AG09309 (cell line): ENCODE measurements at places on chromosomes 3 and 15.

DNA sequence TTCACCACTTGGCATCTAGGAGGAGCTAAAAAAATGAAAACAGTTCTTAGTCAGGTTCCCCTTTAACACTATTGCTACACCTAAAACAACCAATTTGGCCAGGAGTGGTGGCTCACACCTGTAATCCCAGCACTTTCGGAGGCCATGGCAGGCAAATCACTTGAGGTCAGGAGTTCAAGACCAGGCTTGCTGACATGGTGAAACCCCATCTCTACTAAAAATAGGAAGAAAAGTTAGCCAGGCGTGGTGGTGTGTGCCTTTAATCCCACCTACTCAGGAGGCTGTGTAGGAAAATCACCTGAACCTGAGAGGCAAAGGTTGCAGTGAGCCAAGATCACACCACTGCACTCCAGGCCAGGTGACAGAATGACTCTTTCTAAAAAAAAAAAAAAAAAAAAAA is 124.1 kb downstream of the DGKG start:
- DNase-seq: no peak

- DNase-seq: no peak
Measured at GRCh38 chr15:59237924-59238331, 31.3 kb downstream of the LDHAL6B start.

DNA sequence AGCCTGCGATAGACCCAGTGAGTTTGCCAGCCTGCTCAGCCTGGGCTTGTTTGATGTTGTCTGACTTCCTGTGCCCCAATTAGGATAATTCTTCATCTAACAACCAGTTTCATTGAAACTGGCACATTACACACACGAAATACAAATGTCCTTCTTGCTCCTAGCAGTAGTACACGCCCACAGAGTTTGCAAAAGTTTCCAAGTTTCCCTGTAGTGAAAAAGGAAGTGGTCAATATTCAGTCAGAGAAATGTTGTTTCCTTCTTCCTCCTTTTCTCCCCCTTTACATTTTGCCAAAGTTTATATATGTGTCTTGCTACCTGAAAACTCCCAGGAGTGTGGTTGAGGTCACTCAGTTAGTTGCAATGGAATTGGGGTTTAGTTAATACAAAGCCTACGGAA is 58.4 kb upstream of the LRTM1 start:
- DNase-seq: no peak

GRCh38 chr3:181694805-181695660 is 16.7 kb upstream of the SOX2 start:
- DNase-seq: no peak

DNA sequence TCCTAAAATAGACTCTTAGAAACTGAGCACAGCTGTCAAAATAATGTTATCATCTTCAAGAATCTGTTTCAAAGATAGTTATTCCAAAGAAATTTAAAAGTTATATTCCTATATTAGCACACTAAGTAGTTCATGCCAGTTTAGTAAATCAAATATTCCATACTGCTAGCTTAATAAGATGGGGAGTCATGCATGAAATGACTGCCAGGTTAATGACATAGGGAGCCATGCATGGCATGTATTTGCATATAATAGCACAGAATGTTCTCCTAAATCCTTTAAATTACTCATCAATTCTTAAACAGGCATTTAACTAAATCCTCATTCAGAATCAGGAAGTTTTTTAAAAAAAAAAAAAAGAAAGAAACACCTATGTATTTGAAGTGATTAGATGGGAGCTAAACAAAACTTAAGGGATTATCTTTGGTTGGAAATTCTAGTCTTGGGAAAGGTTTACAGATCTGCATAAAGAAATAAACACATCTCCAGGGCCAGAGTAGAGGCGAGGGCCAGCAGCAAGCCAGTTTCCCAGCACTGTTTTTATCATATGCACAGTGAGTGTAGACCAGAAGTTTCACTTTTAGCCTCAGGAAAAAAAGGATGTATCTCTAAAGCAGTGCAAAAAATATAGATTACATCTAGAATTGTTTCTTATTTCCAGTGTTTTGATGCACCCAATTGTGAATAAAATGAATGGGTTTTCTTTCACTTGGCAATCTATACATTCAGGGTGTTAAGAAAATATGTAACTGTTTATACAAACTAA is 366.4 kb upstream of the AGTR1 start:
- DNase-seq: no peak

DNA sequence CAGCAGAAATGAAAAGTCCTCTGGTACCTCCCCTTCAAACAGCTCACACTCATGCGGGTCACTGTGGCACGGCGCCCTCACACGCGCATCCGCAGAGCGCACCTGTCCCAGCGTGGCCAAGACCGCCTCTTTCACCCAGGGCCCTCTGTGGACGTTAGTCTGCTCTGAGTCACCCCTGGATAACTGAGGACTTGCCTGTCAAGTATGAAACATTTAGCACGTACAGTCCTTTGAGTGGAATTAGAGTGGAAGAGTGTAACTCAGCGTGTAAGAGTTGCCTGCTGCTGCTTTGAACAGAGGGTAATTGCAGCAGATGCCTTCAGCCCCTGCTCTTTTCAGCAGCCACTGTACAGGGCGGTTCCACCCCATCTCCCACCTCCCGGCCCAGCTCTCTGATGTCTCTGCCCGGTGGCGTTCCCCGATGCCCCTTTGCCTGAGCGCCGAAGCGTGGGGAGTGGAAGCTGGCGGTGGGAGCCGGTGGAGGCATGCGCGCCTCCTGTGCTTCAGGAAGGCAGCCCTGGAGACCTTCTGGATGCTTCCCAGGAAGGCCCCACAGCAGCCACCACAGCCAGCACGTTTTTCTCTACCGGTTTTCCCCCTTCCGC is 23.0 kb downstream of the CPN2 start:
- DNase-seq: no peak

GRCh38 chr3:15903759-15904720 is 106.3 kb upstream of the ANKRD28 start:
- no peak for DNase-seq

DNA sequence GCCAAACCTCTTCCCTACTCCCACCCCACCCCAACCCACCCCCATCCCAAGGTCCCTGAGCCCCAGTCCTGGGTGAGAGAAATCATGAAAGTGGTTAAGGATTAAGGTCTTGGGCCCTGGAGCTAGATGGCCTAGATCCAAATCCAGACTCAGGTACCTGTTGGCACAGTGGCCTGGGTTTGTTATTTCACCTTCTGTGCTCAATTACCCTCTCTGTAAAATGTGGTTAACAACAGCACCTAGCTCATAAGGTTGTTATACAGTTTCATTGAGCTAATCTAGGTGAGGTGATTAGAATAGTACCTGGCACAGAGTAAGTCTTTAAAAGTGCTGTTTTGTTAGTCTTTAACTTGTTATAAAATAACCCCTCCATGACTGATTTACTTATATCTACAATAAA is 6.4 kb upstream of the SNUPN start:
- no peak for DNase-seq

DNA sequence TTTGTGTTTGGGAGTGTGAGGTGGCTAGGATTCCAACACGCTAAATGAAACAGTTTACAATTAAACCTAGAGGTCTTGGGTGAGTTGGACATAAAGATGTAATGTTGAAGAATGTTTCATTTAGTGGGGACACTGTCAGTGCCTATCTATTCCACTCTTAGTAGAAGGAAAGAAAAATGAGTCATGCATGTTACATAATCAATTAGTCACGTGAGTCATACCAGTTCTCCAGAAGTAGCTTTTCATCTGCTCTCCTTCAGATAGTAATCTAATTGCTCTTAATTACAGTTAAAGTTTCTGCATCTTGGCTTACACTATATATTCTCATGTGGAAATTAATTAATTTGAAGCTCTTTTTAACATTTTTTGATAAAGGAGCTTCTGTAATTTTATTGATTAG is 115.7 kb upstream of the P2RY1 start:
- no peak for DNase-seq

GRCh38 chr15:55775316-55775715 is 32.4 kb upstream of the PRTG start:
- DNase-seq: peak; percentile 31

DNA sequence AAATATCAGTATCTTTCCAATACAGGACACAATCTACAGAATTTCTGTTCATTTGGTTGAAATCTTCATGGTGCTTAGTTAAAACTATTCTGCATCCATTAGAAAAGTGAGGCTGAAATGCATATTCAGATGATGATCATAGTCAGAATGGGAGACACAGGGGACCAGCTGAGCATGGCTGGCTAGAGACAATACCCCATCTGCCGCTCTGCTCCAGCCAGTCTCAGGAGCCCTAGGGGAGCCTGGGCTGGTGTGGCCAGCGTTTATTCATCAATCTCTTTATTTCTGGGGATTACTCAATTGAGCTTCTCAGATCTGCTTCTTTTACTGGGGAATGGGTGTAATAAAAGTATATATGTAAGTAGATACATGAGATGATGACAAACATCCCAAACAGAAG is 470.9 kb upstream of the CDIN1 start:
- no peak for DNase-seq

DNA sequence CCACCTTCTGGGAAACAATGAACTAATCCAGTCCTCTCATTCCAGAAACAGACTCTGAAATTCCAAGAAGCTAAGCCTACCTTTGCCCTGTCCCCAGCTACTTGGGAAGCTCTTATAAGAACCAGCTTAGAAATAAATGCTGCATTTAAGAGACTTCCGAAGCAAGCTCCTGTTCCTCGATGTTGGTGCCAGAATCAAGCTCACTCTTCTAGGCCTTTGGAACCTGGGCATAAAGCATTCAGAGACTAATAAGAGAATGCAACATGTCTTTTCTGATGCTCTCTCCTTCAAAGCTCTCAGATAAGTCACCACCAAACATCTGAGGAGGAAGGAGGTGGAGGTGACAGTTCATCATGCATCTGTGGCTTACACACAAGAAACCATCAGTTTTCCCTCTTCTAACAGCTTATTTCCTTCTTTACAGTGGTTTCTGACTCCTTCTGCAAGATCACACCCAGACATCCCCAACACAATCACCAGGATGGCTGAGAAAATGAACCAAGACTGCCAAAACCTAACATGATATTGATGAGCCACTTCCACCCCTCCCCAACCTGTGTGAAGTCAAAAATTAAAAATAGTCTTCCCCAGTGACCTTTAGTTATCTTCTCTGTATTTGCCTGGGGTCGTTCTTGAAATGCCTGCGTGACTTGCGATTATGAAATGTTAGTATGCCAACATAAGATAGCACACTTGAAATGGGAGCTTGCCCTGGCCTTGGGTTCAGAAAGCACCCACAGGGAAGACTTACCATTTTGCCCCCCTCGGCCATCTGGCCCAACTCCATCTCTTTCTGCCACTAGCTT is 11.5 kb downstream of the ARHGEF3 start:
- no peak for DNase-seq

- DNase-seq: no peak
Measured at GRCh38 chr15:47754312-47754711, 37.0 kb downstream of the SEMA6D start.

DNA sequence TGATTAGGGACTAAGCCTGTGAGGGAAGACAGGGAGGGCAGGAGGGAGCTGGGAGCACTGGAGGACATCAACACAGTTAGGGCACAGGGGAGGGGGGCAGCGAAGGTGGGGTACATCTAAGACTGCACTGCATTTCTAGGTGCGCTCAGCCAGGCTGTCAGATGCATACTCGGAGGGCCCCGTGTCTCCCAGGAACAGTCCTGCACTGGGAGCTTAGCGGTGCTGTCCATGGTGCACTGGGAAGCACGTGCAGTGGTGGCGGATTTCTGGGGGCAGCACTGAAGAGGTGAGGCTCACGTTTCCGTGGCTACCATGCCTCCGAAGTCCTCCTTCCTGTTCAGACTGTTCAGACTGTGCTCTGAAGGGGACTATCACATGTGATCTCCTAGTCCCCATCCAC is 54.4 kb downstream of the ROPN1B start:
- no peak for DNase-seq

DNA sequence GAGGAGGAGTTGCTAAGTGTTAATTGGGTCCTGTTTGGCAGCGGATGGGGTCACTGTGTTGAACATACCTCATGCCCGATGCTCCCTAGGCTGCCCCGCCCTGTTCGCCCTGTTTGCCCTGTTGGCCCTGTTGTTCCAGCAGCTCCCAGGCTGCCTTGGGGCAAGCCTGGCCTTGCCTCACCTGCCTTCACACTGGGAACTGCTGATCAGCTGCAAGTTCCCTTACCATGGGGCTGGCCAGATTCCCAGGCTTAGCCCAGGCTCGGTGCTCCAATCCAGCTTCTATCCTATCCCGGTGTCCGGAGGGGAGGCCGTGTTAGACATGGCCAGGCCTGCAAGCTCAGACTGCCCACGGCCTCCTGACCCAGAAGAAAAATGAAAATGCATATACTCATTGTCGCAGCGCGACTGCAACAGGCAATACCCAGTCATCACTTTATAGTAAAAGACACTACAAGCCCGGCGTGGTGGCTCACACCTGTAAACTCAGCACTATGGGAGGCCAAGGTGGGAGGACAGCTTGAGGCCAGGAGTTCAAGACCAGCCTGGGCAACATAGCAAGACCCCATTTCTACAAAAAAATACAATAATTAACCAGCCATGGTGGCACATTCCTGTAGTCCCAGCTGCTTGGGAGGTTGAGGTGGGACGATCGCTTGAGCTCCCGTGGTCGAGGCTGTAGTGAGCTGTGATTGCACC is 42.9 kb upstream of the ZNF710 start:
- DNase-seq: no peak

- no peak for DNase-seq
Measured at GRCh38 chr15:99182791-99183190, 66.6 kb downstream of the TTC23 start.

DNA sequence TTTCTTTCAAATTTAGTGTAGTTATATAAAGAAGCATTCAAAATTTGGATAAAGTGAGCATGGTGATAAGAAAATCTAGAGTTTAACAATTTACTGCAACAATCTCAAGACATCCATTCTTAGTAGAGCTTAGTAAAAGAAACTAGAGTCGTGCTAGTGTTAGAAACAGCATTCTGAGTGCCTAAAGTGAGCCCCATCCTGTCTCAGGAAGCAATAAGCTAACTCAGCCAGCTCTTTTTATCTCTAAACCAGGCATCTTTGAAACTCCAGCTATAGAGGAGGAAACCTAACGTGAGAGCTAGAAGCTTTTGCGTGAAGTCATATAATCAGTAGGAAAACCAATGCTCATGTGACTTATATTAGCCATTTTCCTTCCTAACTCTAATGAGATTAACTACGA is 1187.1 kb upstream of the EPHA6 start:
- no peak for DNase-seq

DNA sequence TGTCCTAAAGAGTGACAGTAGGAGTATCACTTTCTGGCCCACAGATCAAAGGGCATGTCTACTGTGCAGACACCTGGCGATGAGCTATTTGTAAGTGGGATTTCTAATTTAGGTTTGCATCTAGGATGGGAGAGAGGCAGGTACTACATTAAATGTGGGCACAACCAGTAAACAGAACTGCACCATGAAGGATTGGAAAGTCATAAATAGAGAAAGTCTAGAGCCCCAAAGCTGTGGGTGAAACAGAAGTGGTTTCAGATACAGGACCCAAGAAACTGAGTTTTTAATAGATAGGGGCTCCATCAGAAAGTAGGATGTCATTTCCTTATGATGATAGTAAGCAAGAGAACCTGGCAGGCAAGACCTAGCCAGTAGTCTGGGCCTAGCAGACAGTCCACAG is 35.2 kb upstream of the SPPL2A start:
- no peak for DNase-seq

DNA sequence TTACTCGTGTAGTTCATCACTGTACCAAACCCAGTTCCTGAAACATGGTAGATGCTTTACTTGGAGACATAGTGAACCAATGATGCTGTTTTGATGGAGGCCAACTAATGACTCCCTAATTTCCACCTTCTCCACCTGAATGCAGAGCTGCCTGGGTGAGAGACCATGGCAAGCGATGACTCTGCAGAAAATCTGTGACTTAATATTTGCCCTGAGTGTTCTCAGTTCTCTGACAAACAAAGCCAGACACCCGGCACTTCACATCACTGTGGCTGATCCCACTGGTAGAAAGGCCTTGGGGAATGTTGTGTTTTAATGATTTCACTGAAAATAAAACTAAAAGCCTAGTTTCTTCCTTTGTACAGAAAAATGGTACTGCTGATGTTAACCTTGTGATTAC is 39.5 kb upstream of the UBE3A start:
- DNase-seq: no peak
